ENCODE measurements at places on chromosomes 6 and 20.
A peak's percentile ranks its signal among the peaks of the same experiment; 100 is the strongest.

GRCh38 chr6:75673884-75674283 lies 72.2 kb downstream of the SENP6 start:
- peak; percentile 7 for DNase-seq

- DNase-seq = peak; percentile 49
These were observed 29.2 kb upstream of the SDCBP2 start for GRCh38 chr20:1357921-1358671.

DNA sequence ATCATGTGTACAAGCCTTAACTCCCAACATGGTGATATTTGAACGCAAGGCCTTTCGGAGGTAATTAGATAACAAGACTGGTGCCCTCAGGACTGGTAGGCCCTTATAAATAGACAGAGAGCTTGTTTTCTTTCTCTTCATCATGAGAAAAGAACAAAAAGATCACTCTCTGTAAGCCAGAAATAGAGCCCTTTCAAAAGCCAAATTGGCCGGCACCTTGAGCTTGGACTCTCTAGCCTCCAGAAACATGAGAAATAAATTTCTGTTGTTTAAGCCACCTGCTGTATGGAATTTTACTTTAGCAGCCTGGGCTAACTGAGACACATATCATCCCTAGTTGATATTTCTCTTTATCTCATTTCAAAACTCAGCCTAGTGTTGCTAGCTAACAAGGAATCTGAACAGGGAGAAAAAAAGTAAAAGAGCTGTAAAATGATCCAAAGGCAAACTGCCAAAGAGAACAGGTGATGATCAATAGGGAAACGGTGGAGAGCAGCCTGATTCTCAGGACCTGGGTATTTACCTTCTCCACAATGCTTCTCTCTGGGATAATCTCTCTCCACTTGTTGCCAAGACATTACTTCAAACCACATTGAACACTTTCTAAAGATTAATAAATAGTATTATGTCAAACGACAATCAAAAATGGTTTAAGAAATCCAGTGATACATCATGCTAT lies 6.1 kb downstream of the COL21A1 start:
- no peak for DNase-seq

GRCh38 chr20:58018590-58018989 lies 209.9 kb downstream of the ANKRD60 start:
- DNase-seq = no peak

DNA sequence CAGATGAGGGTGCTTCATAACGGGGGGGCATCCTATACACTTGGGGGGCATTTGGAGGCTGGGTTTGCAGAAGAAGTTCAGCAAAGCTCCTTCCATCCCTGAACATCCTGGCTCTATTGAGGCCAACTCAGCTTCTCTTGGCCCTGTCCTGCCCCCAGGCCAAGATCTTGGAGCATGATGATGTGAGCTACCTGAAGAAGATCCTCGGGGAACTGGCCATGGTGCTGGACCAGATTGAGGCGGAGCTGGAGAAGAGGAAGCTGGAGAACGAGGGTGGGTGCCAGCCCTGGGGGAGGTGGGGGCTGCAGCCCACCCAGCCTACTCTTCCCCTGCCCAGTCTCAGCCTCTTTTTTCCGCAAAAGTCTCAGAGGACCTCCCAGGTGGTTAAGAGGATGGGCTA lies 17.2 kb downstream of the GDAP1L1 start:
- DNase-seq = no peak

DNA sequence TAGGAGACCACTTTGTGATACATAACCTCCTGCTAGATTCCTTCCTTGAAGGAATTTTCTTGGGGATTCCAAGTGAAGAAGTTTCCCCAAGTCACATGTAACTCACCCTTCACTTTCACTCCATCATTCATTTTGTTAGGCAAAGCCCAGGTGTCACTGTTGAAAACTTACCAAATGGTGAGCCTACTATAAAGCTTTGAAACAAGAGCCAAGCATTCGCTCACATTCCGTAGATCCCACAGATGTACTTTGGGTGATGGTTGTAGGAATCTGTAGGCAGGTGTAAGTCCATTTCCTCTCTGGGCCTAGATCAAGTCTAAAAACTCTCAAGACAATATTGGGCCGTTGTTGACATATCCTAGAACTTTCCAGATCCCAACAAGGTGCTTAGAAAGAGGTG lies 74.1 kb downstream of the PRDM1 start:
- DNase-seq = no peak

All from fibroblast of mammary gland (primary cell).